ENCODE measurements at places on chromosomes 7 and 10.

DNA sequence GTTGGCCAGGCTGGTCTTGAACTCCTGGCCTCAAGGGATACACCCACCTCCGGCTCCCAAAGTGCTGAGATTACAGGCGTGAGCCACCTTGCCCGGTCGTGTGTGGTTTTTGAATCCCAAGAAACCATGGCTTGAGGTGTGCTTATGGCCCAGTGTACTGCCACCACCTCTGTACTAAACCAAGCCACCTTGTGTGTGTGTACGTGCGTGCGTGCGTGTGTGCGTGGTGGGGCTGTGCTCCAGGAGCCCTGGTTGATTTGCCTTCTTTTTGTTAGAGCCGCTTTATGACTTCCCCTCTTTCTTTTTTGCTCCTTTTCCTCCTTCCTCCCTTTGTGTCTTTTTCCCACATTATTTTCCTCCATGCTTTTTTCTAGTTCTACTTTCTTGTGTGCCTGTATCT lies 121.4 kb downstream of the CAMK1D start:
- no peak for DNase-seq

- DNase-seq, result no peak
Measured at GRCh38 chr7:101779267-101779666, 38.2 kb upstream of the CUX1 start.

DNA sequence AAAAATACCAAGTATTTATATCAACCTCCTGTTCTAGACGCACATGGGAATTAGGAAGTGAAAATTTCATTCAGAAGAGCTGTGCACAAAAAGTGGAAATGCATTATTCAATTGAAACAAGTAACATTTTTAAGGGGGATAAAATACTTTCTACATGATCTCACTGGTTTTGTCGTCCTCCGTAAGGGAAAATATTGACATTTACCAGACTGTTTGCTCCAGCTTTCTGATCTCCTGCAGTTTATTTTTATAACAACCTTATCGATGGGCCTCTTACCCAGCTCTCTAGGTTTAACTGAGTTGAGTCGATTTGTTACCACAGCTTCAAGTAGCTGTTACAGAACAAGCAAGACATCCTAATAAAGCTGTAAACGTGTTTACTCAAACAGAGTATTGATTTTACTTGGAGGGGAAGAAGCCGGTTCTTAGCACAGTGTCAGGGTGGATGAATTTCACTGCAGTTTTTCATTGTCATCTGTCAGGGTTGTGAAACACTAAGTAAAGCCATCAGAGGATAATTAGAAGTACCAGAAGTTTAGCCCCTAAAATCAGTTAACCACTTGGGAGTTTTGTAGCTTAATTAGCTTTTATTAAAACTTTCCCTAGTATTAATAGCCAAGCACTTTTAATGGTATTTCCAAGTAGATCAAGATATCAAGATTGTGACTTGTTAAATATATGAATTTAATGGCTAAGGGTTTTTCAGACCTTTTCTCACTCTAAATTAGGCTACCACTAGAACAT lies 142.6 kb upstream of the KAT6B start:
- DNase-seq, result no peak

DNA sequence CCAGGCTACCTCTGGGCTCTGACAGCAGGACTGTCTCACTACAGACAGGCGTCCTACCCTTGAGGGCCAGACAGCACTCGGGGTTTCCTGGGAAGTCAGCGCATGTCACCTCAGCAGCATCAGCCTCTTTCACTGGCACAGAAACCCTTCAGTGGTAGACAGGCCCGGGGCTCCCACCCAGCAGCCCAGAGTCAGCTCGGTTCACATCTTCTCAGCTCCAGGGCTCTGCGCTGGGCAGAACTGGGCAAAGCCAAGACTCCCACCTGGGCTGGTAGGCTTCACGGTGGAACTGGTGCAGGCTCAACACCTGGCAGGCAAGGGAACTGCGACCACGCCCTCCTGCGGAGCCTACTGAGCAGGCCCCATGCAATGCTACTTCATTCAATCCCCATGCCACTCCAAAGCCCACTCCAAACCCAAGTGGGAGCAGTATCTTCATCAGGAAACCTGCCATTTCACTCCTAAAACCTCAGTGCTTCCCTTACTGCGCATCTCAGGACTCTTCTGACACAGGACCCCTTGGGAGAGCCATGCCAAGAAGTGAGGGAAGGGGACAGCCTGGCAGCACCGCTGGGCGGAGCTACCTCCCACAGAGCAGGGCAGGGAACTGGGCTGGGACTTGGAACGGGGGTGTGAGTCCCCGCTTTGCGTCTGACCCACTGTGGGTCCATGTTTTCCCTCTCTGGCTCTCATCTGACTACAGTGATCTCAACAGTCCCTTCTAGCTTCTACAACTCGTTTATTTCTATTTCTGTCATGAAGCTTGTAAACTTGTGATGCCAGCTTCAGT lies 60.4 kb downstream of the SCRN1 start:
- no peak for DNase-seq

- DNase-seq, result no peak
Measured at GRCh38 chr7:47153576-47153975, 428.3 kb downstream of the TNS3 start.

GRCh38 chr10:70918851-70919530 lies 30.6 kb upstream of the PCBD1 start:
- no peak for DNase-seq

DNA sequence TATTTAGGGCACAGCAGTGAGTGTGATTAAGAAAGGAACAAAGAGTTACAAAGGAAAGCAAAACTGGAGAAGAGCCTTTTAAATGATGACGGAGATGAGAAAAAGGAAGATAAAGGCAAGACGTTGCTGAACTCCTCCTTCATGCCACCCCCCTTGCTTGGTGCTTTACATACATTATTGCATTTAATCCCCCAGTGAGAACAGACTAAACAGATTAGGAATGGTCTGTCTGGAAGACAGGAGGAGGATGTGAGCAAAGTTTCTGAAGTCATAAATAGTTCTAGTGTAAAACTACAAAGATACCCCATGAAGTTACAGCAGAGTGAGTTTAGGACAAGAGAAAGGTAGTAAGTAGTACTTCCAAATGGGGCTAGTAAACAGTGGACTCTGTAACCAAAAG lies 113.5 kb downstream of the PLCE1 start:
- no peak for DNase-seq

GRCh38 chr10:113681533-113682470 lies 2.1 kb downstream of the CASP7 start:
- DNase-seq, result no peak

GRCh38 chr10:63711867-63712716 lies 190.9 kb downstream of the REEP3 start:
- peak; percentile 83 for DNase-seq

DNA sequence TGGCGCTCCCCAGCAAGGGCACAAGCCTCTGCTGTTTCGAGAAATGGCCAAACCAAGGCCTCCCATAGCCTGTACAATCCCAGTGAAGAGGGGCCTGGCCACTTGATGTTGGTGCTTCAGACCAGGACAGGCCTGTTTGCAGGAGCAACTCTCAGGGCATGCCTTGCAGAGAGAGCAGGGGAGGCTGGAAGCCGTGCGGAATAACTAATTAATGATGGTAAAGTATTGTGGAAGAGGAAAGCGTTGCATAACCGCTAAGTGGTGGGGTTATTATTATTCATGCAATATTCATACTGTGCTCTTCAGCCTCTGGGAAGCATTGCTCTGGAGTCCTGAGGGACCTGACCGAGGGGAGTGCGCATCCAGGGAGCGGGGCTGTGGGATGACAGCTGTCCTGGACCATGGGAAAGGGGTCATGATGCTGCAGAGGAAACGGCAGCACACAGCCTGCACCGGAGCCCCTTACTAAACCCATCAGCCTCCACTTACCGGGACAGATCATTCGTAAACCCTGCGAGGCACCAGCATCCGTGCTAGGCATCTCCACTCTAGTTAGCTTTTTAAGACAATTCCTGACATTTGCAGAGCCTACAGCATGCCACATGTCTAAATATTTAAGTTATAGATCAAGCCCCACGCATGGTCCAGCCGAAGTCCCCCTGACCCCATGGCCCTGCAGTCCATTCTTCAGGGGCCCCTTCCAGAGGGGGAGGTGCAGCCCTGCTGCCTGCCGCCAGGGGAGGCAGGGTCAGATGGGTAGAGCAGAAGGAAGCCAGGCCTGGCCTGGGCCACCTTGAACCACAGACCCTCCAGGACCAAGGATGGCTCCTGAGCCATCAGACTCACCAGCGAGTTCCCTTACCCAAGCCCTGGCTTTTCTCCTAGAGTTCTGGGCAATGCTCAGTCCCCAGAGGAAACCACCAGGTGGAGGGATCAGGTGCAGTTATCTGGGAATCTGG lies 11.6 kb downstream of the TMEM273 start:
- DNase-seq, result no peak

DNA sequence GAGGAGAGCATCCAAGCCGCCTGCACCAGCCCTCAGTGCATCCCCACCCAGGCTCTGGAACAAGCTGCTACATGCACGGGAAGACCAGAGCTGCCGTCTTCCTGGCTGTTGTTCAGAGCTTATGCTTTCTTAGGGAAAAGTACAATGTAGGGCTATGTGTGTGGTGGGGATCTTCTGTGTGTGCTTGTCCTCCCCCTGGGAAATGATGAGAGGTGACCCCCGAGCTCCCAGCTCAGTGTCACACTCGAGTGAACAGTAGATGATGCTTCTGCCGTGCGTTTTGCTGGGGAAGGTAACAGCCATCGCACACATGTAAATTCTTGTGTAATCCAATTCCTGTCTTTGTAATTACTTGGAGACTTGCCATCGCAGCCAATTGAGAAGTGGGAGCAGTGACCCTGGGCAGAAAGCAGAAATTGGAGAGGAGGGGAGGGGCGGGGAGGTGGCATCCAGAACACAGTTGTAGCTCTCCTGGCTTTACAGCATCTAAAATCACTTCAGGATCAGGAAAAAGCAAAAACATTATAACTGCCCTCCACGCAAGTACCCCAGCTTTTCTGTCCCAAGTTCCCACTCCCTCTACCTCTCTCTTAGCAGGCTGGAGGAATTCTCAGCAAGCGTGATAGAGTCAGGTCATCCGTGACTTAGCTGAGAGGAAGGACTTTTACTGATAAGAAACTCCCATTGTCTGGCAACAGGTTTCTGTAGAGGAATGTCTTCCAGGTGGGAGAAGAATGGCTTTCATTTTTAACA lies 149.6 kb downstream of the TCF7L2 start:
- DNase-seq, result no peak

GRCh38 chr10:47311193-47311931 lies 10.9 kb upstream of the GDF2 start:
- DNase-seq, result no peak

- no peak for DNase-seq
Measured at GRCh38 chr10:101464599-101464998, 110.6 kb downstream of the BTRC start.

- peak; percentile 50 for DNase-seq
Measured at GRCh38 chr7:16918288-16918895, 36.6 kb upstream of the AGR3 start.

DNA sequence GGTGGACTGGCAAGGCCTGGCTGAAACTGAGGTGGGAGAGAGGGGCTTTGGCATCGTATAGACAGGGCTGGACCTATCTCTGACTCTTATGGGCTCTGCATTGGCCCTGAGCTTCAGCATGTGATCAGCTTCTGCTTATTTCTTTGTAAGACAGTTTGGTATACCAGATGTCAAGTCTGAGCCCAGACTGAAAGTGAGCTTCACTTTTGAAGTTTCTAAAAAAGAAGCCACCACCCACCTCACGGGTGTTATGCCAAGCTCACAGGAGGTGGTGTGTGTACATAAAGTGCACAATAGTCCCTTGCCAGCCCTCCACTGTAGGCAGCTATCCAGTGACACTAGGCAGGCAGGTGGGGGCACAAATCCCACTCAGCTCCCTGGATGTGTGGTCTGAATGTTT lies 68.7 kb upstream of the SEPHS1 start:
- no peak for DNase-seq

GRCh38 chr7:88169717-88170320 lies 50.0 kb downstream of the SRI start:
- no peak for DNase-seq

GRCh38 chr7:101775181-101775580 lies 42.2 kb upstream of the CUX1 start:
- no peak for DNase-seq

- no peak for DNase-seq
Measured at GRCh38 chr7:82430500-82431465, 12.8 kb downstream of the CACNA2D1 start.

GRCh38 chr10:133249094-133249780 lies 11.6 kb downstream of the VENTX start:
- no peak for DNase-seq

- no peak for DNase-seq
Measured at GRCh38 chr10:36087006-36088005, 445.2 kb upstream of the FZD8 start.

DNA sequence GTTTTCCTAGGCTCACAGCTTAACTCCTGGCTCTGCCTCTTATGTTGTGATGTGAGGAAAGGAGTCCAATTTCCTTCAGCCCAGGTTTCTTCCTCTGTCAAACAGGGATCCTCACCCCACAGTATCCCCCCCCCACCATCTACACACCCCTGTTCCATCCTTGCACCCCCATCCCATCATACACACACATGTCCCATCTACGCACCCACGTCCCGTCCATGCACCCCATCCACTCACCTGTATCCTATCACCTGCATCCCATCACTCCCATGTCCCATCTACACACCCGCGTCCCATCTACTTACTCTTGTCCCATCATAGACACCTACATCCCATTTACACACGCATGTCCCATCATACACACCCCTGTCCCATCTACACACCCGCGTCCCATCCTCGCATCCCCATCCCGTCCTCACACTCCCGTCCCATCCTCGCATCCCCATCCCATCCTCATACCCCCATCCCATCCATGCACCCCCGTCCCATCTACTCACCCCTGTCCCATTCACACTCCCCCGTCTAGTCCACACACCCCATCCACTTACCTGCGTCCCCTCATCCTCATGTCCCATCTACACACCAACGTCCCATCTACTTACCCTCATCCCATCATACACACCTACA lies 117.3 kb downstream of the TRRAP start:
- DNase-seq, result no peak

- no peak for DNase-seq
Measured at GRCh38 chr10:3595736-3596135, 189.3 kb downstream of the KLF6 start.

- no peak for DNase-seq
Measured at GRCh38 chr10:29491918-29492317, 142.9 kb downstream of the SVIL start.

GRCh38 chr10:121772884-121773283 lies 154.9 kb downstream of the ATE1 start:
- DNase-seq, result no peak

DNA sequence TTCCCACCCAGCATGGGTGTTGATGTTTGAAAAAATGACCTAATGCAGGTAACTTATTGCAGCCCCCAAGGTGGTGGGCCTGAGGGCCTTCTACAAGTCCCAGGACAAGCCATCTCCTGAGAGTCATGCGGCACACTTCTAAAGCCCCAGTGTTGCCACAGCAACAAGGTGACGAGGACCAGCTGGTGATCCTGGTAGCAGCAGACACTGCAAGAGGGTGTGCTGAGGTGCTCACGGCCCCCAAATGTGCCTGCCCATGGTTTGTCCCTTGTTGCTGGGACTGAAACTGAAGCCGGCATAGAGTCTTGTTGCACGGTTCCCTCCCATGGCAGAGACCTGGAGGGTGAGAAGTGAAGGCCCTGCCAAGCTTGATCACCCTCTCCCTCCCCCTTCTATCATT lies 333.2 kb upstream of the MGMT start:
- no peak for DNase-seq
